ENCODE measurements at places on chromosomes 12 and 14.

DNA sequence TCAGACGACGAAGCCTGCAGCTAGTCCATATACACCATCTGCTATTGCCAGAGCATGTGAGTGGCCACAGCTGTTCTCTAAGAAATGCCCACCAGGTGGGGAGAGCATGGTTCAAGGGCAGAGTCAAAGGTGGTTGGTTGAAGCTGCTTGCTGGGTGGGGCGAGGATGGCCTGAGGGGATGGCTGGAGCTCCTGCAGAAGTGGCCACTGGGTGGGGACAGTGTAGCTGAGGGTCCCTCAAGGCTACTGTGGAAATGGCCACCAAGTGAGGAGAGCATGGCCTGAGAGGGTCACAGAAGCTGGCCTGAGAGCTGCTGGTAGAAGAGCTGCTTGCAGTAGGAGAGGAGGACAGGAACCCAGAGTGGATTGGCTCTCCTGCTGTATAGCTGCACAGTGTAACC is 102.4 kb downstream of the AACS start:
- no peak for ATAC-seq

GRCh38 chr14:99079061-99079727 is 192.8 kb downstream of the BCL11B start:
- no peak for ATAC-seq

GRCh38 chr12:61308220-61308619 is 952.0 kb upstream of the USP15 start:
- ATAC-seq, result no peak

- ATAC-seq, result no peak
These were observed 53.5 kb upstream of the LDHB start for GRCh38 chr12:21710958-21711775.

- no peak for ATAC-seq
These were observed 1097.3 kb upstream of the FLRT2 start for GRCh38 chr14:84432676-84433075.

DNA sequence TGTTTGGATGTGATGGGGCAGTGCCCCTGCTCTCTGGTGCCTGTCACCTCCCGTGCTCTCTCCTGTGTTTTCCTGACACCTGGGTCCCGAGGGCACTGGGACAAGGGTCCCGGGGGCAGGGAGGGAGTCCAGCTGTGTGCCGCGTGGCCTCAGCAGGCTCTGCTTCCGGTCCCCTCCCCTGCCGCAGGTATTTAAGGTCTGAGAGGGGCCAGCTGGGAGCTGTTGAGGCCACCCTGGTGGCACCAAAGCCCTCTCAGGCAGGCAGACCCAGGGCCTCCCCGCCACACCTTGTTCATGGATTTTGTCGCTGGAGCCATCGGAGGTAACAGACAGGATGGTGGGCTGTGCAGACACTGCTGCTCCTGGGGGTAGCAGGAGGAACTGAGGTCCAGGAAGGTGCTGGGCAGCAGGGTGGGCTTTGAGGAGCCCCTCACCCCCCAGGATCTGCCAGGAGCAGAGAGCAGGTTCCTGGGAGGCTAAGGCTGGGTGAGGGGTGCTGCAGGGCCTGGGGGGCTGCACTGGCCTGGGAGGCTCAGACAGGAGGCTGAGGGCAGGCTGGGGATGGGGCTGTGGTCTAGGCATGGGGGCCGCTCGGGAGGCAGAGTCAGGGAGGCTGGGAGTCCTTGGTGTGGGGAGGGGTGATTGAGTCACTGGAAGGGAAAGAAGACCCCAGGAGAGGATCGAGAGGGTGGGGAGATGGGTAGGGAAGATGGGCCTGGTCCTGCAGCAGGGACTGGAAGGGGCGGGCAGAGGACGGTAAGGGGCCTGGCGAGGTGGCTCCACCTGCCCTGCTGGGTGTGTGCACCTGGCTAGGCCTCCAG is at the start of gene SLC25A47:
TSS of gene SLC25A47 (plus strand) at position 219 of the 821 bp plus-strand sequence. CDS start at position 295, 76 bp downstream.
- no peak for ATAC-seq

- ATAC-seq, result peak; percentile 37
These were observed 8.0 kb downstream of the DGKA start for GRCh38 chr12:55938826-55939501.

- no peak for ATAC-seq
These were observed 4.4 kb downstream of the ZNF219 start for GRCh38 chr14:21093769-21094681.

DNA sequence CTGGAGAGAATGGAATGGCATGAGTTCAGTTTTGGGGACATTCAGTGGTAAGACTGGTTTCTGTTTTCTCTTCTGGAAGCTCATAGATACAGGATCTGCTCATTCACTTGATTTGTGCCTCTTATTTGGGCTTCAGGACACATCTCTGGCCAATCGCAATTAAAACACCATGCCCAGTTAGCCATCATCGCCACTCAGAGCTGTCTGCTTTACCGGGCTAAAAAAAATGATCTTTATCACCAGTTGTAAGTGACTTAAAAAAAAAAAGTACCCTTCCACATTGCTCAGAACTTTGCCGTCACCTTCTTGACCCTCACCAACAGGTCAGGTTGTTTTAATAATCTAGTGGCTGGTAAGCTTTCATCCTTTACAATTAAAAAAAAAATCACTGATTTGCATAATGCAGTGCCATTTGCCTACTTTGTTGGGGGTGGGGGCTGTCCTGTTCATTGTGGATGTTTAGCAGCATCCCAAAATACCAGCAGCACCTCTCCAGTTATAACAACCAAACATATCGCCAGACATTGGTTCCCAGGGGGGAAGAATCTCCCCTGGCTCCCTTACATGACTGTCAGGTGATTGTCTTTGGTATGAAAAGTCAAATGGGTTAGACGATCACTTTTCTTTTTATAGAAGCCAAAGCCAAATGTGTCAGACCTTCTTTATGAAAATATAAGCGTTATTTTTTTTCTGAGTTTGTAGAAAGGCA is 150.1 kb downstream of the PRKCH start:
- no peak for ATAC-seq

- no peak for ATAC-seq
These were observed 119.1 kb downstream of the PTPN11 start for GRCh38 chr12:112537710-112538396.

- ATAC-seq, result peak; percentile 64
These were observed 60.4 kb upstream of the PTHLH start for GRCh38 chr12:28032811-28033537.

- ATAC-seq, result peak; percentile 73
These were observed 2.5 kb downstream of the USP44 start for GRCh38 chr12:95548539-95549391.

DNA sequence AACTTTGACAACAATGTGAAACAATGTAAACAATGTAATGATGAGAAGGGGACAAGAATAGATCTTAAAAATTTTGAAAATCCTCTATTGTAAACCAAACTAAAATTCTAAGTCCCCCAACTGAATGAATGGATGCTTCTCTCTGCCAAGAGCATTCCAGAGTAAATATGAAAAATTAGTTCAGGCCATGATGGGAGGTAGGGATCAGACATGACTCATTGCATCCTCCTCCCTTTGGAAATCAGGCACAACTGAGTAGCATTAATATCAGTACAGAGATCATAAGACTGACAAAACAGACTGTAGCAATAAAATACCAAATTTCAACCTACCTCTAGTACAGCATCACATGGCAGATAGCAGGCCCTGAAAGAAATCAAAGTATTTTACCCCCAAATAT is 559.9 kb downstream of the C12orf50 start:
- ATAC-seq, result no peak

GRCh38 chr12:105552056-105552455 is 221.6 kb downstream of the C12orf75 start:
- ATAC-seq, result no peak

DNA sequence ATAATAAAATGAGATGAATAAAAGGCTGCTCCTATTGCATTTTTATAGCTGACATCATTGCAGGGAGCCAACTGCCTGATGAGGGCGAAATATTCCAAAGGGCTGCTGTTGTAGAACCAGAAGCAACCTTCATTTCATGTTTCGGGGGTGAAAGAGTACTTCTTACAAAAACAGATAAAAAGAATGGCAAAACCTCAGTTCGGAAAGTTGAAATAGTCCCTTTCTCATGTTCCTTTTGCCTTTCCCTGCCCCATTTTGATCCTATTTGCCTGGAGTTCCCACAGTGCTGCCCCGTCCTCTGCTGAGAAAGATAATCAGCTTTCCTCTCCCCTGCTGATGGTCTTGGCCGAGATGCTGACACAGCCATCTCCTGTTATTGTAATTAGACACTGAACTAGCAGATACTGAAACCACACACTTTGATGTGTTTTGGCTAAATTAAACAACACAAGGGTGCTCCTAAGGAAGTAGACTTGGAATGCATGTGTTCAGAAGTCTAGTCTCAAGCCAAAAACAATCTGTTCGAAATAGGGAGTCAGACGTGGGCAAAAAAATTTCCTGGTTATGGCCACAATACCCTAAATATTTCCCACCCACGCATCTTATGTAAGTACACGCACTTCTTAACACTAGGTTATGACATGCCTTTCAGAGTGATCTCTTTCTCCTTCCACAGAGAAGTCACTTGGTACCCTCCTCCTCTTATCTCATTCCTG is 117.2 kb downstream of the PPM1H start:
- no peak for ATAC-seq

GRCh38 chr14:99986396-99986795 is 78.8 kb upstream of the EVL start:
- no peak for ATAC-seq

DNA sequence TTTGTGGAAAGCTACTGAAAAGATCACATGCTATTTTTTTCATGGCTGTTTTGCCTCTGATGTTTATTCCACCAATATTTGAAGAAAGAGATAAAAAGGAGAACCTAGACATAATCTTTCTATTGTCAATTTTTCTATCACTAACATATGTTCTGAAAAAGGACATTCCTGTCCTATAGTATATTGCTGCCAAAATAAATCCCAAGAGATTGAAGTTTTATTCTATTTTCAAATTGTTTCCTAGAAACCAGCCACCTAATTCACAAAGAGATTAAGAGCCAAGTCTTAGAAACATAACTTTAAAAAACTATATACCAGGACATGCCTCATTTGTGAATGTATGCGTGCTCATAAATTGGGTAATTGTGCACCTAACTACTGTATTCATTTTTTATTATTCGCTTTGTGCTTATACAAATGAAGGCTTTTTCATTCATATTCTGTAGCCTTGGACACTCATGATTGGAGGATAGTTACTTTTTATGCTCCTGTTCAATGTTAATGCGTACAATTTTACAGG is 200.7 kb downstream of the FUT8 start:
- ATAC-seq, result no peak

DNA sequence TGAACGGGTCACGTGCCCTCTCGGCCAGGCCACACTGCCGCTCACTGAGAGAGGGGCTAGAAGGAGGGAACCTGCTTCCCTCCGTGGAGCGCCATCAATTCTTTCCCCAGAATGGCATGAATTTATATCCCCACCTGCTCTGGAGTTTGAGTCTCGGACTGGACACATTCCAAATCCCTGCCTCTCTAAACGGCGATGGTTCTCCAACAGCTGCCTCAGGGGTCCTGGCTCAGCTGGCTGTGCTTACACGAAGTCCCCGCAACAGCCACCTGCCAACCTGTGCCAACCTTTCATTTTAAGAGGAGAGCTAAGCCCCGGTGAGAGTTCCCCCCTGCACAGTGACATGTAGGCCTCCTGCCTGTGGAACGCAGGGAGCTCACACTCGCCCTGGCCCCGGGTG is 73.2 kb downstream of the RIMBP2 start:
- ATAC-seq, result no peak

DNA sequence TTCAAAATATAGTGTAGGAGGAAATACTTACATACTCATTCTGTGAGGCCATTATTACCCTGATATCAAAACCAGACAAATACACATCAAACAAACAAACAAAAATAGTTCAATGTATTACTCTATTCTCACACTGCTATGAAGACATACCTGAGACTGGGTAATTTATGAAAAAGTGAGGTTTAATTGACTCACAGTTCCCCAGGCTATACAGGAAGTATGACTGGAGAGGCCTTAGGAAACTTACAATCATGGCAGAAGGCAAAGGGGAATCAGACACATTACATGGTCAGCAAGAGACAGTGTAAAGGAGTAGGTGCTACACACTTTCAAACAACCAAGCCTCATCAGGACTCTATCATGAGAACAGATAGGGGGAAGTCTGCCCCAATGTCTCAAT is 1023.2 kb downstream of the TMTC2 start:
- ATAC-seq, result no peak

DNA sequence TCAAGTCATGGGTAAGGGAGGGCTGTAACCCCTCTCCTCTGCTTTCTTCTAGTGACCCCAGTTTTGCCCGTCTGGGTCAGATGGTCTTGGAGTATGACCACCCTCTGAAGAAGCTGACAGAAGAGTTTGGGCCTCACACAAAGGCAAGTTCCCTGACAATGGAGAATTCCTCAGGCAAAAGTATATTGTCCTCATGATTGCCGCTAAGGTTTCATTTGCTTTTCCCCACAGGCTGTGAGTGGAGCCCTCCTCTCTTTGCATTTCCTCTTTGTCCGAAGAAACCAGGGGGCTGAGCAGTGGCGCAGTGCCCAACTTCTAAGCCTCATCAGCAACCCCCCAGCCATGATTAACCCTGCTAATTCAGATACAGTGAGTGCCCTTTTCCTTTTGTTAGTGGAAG is 12.1 kb downstream of the NCKAP1L start:
- ATAC-seq, result no peak

DNA sequence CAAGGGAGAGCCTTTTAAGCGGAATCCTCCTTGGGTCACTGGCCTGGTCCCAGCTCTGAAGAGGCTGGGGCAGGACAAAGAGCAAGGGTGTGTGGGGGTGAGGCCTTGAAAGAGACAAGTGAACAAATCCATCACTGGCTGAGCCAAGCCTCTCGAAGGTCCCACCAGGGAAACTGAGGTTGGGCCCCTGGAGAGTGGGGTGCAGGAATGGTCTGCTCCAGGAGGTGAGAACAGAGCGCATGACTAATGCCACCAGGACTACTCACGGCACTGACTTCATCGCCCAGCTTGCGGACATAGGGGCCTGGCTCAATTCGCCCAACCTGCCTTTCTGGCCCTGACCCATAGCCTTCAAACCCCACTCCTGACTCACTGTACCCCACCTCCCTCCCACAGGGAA is 19.2 kb upstream of the DEGS2 start:
- ATAC-seq, result peak; percentile 54

DNA sequence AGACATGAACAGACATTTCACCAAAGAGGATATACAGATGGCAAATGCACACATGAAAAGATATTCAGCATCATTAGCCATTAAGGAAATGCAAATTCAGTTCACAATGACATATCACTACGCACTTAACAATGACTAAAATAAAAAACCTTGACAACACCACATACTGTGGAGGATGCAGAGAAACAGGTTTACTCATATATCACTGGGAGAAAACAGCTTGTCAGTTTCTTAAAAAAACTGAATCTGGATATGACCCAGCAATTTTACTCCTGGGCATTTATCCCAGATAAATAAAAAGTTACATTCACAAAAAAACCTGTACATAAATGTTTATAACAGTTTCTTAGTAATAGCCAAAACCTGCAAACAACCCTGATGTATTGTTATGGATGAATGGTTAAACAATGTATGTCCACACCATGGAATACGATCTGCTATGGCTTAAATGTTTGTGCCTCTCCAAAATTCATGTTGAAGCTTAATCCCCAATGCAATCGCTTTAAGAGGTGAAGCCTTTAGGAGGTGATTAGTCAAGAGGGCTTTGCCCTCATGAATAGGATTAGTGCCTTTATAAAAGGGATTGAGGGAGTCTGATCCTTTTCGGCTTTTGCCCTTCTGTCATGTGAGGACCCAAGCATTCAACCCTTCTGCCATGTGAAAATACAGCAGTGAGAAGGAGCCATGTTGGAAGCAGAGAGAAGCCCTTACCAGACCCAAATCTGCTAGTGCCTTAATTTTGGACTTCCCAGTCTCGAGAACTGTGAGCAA is 36.0 kb upstream of the PPP4R3A start:
- ATAC-seq, result peak; percentile 90

GRCh38 chr12:124369055-124369826 is 74.3 kb downstream of the RFLNA start:
- ATAC-seq, result peak; percentile 56
